Natural killer cell treated with Interleukin-12 subunit alpha and Interleukin-12 subunit beta and Interleukin-15 and Interleukin-18, amount 100 ng/mL, for 72 hours (primary cell): ENCODE measurements at places on chromosomes 1 and 21. TPM values are rescaled to one million over a fixed set of nuclear protein-coding genes. Genes with fewer than 3 reads are reported as not detected.

The IL19 gene
- not detected for total RNA-seq

The FBLIM1 gene
- not detected for total RNA-seq

The GRIK3 gene
- total RNA-seq = not detected

The ADAMTS1 gene
- 35.2 TPM for total RNA-seq
